Common myeloid progenitor, CD34-positive (primary cell): ENCODE measurements at places on chromosomes 7 and 10.
A peak's percentile ranks its signal among the peaks of the same experiment; 100 is the strongest.

DNA sequence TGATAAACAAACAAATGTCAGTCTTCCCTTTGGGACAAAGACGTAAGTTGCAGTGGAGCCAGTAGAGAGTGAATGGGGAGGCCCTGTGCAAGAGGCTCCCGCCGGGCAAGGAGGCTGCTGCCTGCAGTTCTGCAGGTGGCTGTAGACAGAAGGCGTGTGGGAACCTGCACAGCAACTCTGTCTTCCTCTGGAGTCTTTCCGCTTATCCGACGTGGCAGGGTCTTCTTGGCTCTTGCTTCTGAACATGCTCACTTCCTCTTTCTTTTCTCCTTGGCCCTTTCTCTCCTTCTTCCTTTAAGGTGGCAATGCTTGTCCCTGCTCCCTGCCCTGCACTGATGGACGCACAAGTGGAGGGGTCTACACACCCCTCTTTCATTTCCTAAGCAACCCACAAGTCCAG, 122.5 kb downstream of the HIPK2 start:
- peak; percentile 78 for DNase-seq

DNA sequence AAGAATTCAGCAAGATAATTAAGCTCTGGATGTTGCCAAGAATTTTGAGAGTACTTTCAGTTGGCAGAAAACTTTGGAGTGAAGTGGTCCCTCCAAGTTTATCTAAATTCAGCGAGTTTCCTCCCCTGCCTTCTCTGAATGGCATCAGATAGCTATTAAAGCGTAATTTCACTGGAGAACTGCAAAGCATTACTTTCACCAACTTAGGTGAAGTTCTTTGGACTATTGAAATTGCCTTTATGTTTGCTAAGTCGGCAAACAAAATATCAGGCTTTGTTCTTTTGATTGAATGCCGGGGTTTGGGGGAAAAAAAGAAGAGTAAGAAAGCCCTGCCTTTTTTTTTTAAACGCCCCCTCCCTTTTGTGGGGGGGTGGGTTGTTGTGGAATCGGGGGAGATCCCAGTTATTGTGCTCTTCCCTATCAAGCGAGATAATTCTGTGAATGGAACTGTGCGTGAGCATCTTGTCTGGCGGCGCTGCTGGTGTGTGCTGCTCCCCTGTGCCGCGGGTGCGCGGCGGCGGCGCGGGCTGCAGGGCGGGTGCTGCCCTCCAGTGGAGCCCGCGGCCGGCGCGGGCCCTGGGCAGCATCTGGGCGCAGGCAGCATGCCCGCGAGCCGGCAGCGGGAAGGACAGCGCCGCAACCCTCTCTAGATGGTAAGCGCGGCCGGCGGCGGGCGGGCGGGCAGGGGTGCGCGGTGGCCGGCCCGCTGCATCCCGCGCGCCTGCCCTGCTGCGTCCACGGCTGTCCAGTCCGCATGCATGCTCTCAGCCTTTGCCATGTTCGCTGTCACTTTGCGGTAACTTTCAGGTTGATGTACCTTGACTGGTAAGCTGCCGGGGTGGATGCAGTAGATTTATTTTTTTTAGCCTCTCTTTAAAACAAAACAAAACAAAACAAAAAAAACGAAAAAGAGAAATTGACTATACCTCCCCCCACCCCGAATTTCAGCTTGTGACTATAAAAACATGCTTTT, 176.5 kb downstream of the TCF7L2 start:
- DNase-seq, result peak; percentile 81

DNA sequence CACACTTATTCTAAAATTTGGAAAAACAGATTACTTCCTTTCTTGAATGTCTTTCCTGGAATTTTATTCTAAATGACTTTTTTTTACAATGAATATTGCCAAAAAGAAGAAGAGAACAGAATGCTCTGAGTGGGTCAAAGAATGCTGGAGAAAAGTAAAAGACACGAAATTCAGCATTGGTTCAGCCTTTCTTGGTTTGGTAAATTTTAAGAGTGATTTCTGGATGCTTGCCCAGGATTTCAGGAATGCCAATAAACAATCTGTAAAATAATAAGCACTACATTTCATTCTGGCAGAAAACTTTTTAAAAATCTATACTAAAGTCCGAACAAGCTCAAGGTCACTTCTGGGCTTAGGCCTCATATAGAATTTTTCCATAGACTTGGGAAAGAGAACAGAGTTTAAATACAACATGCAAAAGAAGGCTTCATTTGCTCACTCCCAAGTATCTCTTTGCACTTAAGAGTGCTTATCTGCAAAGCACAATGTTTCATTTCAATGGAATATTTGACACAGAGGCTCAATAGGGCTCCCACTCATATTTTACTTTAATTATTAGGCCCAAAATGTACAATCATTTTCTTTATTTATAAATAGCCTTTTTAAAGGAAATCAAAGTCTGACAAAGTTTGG, 359.5 kb upstream of the ANKRD30A start:
- DNase-seq, result no peak

- DNase-seq, result no peak
Measured at GRCh38 chr10:82980321-82980720, 1105.3 kb downstream of the NRG3 start.

DNA sequence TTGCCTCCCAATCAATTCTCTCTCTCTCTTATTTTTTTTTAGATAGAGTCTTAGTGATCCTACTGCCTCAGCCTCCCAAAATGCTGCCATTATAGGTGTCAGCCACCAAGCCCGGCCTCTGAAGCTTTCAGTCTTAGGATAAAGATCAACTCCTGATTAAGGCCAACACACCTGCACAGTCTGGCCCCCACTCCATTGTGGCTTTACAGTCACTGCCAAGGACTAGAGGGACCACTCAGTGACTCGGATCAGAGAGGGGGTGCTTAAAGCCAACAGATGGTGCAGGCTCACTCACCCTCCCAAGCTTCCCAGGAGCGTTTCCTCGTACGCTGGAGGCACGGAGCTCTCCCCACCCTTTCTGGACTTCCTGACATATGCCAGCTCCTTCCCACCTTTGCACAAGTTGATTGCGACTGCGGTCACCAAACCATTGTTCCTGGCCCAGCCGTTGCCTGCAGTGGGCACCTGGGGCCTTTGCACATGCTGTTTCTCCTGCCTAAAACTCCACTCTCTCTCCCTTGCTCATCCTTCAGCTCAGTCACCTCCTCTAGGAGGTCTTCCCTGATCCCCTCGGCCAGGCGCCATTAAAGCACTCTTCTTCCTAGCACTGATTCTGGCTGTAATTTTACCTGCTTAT, 1.7 kb upstream of the CDH23 start:
- DNase-seq, result no peak

- no peak for DNase-seq
Measured at GRCh38 chr10:12699258-12699700, 302.2 kb downstream of the CCDC3 start.

DNA sequence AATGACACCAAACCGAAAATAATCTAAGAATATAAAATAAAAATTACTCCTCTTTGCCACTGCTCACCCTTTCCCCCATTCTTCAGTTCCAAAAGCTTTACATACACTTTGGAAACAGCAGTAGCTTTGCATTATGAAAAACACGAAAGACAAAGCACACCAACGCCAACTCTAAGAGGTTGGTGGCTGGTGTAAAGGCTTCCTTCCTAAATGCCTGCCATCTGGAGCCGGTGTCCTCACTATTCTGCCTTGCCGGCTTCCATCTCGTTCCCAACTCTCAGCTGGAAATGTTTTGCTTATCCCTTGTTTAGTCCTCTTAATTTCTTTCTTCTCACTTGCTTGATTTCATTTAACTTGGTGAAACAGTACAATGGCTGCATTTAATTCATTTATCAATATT, 281.1 kb upstream of the LRRN3 start:
- no peak for DNase-seq

- no peak for DNase-seq
Measured at GRCh38 chr7:111031916-111032315, 59.0 kb upstream of the LRRN3 start.

GRCh38 chr7:137983323-137984008, 18.4 kb downstream of the CREB3L2 start:
- DNase-seq, result no peak

DNA sequence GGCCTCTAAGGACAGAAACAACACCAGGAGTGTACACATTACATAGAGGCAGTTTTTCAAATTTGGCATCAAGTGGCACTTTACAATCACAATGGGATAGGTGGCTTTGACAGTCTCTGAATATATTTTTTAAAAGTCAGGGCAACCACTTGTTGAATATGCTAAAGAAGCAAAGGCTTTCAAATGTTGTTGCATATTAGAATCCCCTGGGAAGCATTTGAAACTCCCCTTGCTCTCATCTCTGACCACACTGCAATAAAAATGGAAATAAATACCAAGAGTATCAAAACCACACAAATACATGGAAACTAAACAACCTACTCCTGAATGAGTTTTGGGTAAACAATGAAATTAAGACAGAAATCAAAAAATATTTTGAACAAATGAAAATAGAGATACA, 106.5 kb upstream of the RAB11FIP2 start:
- no peak for DNase-seq

GRCh38 chr7:92303761-92304160, 58.0 kb downstream of the ANKIB1 start:
- DNase-seq, result no peak

GRCh38 chr10:79399223-79399831, 46.1 kb downstream of the ZCCHC24 start:
- no peak for DNase-seq

GRCh38 chr10:96130326-96130995, 364 bp downstream of the ZNF518A start:
- no peak for DNase-seq

DNA sequence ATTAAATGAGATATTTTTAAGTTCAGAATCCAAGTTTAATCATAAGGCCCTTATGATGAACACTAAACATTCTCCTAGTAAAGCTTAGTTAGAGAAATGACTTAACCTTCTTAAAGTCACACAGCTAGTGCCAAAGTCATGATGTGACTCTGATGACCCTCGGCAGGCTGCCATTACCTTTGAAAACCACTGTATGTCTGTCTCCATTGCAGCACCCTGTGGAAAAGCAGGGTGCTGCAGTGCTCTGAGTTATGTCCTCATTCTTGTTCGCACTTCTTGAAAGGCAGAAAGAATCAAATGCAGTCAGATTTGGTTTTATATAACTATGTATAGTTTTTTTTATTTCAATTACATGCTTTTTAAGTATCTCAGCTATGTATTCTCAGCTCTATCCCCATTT, 105.0 kb downstream of the PHTF2 start:
- DNase-seq, result peak; percentile 21

DNA sequence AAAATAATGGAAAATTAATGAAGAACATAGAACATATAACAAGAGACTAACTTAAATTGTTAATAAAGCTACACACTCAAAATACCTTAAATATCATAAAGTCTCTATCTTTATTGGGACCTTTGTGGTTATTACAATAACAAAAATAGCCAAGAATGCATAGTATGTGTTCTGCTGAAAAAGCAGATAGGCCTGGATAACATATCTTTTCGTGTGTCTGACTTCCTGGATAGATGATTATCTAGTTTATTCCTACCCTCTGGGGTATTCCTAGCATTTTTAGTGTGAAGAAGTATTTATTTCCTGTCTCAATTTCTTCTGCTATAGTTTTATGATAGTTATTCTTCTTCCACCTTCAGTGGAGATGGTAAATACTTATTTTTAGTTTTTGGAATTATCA, 36.5 kb downstream of the CALCR start:
- no peak for DNase-seq

- peak; percentile 43 for DNase-seq
Measured at GRCh38 chr7:32062150-32062549, 8.1 kb downstream of the PDE1C start.

DNA sequence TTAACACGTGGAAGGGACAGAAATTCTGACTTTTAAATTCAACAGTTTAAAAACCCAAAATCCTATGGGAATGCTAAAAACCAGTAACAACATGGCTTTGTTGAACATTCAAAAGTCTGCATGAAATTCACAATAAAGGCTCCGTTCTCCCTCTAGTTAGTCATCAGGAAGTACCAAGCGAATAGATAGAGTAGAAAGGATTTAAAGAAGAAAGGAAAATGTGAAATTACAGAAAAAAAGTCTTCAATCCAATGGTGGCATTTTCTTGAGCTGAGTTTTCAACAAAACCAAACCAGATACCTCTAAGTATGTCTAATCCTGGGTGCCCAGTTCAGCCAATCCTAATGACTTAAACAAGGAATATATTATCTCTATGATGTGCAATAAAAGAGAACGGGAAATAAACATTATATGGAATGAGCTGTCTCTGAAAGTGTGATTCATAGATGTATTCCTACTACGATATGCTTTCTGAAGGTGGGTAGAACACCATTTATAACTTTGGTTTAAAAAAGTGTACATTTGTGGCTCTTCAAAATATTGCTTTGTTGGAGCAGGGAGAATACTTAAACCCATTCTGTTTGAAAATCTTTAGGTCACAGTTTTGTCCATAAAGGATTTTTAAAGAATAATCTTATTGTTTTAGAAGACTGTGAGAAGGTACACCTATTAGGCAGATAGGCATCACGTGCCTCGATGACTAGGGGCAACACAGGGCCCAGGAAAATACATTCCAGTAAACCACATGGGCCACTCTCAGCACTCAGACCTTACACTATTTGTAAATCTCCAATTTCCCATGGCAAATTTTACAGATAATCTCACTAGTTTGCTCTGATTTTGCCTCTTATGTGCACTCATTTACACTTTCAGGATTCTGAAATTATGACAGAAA, 87.7 kb downstream of the CUBN start:
- no peak for DNase-seq

- DNase-seq, result peak; percentile 4
Measured at GRCh38 chr10:33618196-33618595, 283.7 kb upstream of the NRP1 start.

GRCh38 chr10:113438652-113439051, 114.2 kb upstream of the HABP2 start:
- no peak for DNase-seq

DNA sequence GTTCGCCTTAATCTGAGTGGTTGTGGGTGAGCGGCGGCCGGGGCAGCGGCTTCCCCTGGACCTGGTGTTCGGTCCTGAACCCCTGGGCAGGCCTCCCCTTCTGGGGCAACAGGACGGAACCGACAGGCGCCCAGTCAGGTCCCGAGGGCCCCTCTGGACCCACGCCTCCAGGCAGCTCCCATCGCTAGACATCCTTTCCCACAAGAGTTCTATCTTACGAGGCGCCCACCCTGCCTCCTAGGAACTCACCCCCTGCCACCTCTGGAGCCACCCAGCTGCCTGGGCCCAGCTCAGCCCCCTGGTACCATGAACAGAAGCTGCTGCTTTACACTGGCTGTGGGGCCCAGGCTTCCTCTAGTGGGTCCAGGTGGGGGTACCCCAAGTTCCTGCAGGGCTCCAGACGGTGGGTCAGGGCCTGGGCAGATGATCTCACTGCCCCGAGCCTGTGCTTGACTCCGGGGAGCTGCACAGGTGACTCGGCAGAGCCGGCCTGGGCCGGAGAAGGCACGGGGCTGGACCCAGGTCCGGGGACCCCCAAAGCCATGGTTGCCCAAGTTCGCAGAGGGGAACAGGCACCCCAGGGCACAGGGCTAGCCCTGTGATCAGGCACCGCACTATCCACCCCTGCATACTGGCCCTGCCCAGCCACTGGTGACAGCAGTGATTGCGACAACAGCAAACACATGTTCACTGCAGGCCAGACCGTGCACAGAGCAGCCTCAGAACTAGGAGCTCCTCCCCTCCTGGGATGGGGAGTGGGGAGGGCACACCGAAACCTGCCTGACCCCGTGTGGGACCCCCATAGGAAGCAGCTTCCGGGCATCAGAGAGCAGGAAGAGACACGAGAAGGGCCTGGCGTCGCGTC, 180.3 kb downstream of the ELFN1 start:
- DNase-seq, result no peak

GRCh38 chr7:137147338-137147720, 196.2 kb downstream of the PTN start:
- no peak for DNase-seq
